ENCODE measurements at places on chromosomes 13 and 19.
A peak's percentile ranks its signal among the peaks of the same experiment; 100 is the strongest.

DNA sequence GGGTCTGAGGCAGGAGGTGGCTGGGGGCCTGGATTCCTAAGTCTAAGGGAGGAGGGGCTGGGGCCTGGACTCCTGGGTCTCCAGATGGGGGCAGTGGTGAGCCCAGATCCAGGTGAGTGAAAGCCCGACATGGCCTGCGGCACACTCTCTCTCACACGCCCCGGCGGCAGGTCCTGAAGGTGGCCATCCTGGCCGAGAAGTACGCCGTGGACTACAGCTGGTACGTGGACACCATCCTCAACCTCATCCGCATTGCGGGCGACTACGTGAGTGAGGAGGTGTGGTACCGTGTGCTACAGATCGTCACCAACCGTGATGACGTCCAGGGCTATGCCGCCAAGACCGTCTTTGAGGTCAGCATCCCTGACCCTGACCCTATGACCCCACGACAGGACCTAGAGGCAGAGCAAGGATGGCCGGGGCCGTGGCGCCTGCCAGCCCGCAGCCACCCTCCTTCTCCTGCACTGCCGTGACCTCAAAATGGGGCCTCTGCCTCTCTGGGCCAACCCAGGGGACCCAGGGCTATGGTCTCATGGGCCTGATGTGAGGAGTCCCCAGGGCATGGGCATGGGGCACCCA, 13.2 kb downstream of the FUZ start:
- no peak for DNase-seq

- no peak for DNase-seq
Observed at GRCh38 chr19:15584095-15584494, 30.9 kb upstream of the CYP4F8 start.

GRCh38 chr13:109465148-109465547, 321.2 kb downstream of the IRS2 start:
- no peak for DNase-seq

GRCh38 chr13:100280681-100281080, 191.8 kb downstream of the PCCA start:
- peak; percentile 10 for DNase-seq

DNA sequence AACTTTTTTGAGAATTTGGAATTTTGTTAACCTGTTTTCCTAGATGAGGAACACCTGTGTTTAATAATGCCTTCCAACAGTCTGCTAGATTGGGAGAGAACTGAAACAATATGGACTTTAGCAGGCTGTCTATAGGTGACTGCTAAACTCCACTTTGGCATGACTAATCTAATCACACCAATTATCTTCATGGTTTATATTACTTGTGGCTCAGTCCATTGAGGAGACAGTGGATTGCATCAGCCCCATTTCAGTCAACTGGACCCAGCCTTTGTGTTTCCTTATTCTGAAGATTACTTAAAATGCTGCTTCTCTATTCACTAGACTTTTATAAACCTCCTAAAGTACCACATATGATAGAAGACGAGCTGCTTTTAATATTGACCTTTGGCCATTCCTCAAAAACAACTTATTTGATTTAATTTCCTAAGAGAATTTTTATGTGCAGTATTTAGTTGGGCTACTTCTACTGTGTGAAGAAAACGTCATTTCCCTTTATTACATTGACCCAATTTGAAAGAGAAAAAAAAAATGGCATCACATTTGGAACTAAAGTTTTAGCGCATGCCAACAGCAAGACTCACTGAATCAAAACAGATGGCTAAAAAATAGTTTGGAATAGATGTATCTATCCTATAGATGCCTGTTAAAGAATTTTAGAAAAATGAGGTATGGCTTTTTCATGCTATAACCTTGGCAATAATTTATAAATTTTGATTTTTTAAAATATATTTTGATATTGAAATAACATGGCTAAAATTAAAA, 295.8 kb downstream of the NDFIP2 start:
- DNase-seq, result peak; percentile 54

GRCh38 chr19:55206664-55207500, 2.4 kb downstream of the PTPRH start:
- DNase-seq, result peak; percentile 93

DNA sequence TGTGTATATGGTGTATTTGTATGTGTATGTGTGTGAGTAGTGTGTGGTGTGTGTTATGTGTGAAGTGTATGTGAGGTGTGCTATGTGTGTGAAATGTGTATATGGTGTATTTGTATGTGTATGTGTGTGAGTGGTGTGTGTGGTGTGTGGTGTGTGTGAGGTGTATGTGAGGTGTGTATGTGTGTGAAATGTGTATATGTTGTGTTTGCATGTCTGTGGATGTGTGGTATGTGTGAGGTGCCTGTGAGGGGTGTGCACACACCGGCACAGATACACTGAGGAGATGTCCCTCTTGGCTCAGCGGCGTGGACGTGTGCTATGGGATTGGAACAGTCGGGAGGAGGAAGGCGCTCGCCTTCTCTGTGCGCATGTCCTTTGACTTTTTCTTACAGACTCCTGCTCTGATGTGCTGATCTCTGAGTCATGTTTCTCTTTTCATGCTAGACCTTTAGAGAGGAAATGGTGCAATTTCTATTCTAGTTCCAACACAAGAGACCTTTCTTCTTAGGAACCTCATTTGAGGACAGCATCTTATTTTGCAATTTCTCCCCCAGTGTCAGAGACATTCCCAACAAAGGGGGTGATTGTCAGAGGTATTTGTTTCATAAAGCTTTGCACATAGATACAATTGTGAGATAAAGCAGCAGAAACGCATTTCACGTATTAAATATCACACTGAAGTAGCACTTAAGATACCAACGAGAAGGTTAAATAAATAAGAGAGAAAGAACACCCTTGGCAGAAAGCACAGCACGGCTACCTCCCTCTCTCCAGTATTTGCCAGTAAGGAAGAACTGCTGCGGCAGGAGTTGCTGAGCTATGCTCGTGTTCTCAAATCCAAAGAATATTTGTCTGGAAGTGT, 11.3 kb upstream of the TNFRSF19 start:
- peak; percentile 87 for DNase-seq

DNA sequence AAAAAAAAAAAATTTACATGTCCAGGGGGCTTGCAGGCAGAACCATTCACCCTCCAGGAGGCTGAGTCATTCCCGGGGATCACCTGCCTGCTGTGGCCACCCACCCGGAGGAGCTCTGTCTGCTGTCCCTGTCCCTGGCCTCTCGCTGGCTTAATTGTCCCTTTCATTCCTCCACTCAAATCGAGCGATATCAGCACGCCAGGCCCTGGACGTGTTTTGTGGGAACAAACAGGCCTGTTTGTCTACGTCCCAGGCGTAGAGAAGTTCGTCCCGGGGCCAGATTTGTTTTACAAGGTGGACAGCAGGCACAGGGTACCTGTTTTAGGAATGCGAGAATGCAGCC, 21.2 kb downstream of the SULT2B1 start:
- DNase-seq, result no peak

DNA sequence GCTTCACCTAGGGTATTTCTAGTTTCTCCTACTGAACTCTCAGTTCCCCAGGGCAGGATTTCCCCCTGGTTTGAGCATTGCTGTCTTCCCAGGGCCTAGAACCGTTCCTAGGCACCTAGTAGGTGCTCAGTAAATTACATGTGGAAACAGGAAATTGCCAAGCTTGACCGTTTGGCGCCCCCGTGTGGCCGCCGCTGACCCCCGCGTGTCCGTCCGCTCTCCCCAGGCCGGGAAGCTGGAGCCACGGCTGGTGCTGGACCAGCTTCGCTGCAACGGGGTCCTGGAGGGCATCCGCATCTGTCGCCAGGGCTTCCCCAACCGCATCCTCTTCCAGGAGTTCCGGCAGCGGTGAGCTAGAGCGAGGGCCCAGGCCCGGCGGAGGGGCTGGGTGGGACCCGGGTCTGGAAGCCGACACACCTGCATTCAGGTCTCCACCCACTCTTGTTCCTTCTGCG, 55.5 kb downstream of the MYH14 start:
- no peak for DNase-seq

- DNase-seq, result no peak
Observed at GRCh38 chr13:112119192-112120030, 52.5 kb downstream of the SOX1 start.

GRCh38 chr13:44191504-44192171, 182.0 kb upstream of the SERP2 start:
- peak; percentile 38 for DNase-seq

DNA sequence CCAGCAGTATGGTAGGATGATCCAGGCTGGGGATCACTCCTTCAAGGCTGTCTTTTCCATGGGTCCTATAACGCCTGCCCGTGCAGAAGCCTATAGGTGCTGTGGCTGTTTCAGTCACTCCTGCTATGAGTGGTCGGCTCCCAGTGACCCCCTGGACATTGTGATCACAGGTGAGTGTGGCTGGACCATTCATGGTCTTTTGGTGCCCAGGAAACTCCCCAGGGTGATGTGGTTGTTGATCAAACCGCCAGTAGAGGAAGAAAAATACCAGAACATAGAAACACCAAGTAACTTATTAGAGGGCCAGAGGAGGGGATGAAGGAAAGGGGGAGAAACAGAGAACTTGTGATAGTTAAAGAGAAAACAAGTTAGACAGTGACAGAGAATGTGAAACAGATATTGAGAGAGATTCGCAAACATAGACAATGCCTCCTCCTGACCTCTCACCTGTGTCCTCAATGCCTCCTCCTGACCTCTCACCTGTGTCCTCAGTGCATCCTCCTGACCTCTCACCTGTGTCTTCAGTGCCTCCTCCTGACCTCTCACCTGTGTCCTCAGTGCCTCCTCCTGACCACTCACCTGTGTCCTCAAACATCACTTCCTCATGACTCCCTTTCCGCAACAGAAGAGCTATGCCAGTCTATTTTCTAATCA, 19.4 kb downstream of the LAIR2 start:
- no peak for DNase-seq

DNA sequence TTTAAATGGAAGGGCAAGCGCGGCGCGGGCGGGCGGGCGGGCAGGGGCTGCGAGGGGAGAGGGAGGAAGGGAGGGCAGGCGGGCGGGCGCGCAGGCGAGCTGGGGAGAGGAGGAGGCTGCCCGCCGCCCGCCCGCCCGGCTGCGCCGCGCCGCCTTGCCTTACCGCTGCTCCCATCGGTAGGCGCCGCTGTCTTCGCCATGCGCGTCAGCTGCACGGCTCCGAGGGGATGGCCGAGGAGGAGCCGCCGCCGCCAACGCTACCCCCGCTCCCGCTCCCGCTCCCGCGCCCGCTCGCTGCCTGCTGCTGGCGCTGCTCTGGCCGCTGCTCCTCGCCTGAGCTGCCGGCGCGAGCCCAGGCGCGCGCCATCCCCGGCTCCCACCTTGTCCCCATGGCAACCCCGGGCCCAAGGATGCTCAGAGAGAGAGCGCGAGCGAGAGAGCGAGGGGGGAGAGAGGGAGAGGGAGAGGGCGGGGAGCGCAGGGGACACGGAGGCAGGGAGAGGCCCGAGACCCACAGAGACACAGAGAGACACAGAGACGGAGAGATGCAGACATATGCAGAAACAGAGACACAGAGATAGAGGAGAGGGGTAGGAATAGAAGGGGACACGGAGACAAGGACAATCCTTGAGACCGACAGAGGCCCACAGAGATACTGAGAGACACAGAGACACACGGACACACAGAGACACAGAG, 40.3 kb downstream of the DEDD2 start:
- DNase-seq, result peak; percentile 76

DNA sequence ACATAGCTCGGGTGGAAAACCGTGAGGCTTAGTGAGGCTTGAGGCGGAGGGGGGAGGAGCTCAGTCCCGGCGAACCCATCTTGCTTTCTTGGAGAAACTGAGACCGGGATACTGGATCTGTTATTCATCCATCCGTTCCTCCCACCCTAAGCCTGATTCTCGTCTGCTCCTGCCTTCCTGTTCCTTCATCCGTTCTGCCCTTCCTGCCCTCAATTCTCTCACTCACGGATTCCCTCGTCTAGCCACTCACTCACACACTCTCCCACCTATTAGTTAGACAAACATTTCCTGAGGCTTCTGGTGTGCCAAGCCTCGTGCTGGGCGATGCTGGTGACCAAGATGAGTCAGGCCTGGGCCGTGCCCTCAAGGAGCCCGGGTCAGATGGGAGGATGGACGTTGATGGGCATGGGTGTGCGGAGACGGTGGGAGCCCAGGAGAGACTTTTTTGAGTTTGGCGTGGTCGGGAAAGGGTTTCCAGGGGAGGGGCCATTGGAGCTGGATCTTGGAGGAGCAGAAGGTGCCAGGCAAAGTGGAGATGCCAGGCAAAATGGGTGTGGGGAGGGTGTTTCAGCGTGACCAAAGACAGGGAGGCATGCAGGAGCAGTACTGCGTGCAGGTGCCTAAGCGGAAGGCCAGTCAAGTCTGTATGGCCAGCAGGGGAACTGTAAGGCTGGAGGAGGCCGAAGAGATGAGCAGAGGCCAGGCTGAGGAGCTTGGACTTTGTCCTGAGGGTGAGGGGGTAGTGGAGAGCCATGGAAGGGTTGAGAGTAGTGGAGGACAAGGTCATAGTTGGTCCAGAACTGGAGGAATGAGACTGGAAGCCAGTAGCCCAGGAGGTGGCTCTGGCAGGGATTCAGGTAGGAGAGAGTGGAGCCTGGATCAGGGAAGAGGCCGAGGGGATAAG, 7.4 kb upstream of the CNFN start:
- peak; percentile 46 for DNase-seq

DNA sequence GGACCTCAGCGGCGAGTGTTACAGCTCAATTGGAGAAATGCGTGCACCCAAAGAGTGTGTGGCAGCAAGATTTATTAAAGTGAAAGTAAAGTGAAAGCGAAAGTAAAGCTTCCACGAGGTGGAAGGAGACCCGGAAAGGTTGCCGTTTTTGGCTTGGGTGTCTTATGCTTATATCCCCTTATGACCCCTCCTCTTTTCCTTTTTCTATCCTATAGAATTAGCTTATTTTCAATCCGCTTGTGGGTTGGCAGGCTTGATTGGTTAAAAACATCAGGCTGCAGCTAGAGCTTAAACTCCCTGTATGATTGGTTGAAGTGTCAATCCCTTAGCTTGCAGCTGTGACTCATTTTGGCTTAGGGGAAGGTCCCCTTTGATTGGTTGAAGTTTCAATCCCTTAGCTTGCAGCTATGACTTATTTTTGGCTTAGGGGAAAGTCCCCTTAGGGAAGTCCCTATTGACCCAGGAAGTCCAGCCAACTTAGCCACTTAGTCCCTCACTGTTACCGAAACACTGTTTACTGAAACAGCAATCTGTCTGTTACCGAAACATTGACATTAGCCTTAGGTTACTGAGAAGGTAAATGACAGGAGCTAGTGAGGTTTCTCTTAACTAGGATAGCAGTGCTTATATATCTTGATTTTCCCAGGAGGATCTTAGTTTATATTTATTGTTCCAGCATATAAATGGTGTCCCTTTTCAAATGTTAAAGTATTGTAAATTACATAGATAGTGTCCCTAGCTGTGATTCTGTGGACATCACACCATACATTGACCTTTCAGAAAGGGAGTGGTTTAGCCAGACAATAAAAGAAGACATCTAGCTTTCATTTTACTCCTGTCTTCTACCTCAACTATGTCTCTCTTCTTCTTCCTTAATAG, 575.8 kb downstream of the DACH1 start:
- peak; percentile 75 for DNase-seq

- no peak for DNase-seq
Observed at GRCh38 chr19:56291867-56292266, 19.3 kb downstream of the EDDM13 start.

- DNase-seq, result no peak
Observed at GRCh38 chr19:38425810-38426466, at the start of gene RASGRP4. Gene RASGRP4 (minus strand): TSS chr19:38426219. CDS start chr19:38426091, 128 bp downstream.
